CD4-positive, alpha-beta memory T cell (primary cell): ENCODE measurements at places on chromosomes 12 and 14. TPM values are rescaled to one million over a fixed set of nuclear protein-coding genes. Genes with fewer than 3 reads are reported as not detected.

DNA sequence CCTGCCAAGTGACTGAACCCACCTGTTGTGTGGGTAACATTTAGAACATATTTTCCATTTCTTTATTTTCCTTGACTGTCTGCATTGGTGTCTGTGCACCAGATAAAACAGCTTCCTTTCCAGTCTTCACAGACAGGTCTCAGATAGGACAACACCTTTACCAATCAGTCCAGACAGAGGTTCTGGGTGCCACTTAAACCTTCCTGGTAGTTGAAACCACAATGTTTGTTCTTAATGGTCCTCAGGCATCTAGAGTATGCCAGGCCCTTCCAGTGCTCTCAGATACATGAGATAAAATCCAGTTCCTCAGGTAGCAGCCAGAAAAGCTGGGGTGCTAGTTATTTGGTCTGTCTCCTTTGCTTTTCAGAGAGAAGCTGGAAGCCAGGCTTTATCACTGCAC is 7.0 kb upstream of the CLEC2D start:
- no peak for DNase-seq

GRCh38 chr12:49279706-49280159 is 14.9 kb downstream of the TUBA1C start:
- DNase-seq: no peak

DNA sequence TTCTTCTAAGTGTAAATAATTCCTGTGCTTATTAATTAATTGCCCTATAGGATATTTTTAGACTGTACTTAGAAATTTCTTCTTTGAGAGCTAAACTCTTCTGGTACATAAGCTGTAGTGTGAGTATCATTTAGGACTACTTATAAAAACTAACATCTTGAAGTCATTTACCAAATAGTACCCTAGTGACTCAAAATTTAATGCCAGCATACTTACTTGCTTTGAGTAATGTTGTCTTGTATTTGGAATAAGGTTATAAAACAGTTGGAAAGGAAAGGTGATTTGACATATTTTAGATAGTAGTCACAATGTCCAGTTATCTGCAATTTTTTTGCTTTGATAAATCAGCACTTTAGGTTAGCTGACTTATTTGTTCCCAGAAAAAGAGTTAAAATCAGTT is 39.1 kb downstream of the SPATA7 start:
- no peak for DNase-seq

Gene SDR9C7
- total RNA-seq: not detected

Gene MSRB3
- total RNA-seq: not detected

- DNase-seq: no peak
These were observed at the start of gene SCN8A for GRCh38 chr12:51591016-51591901. Gene SCN8A (plus strand): TSS chr12:51591233. CDS start chr12:51662818, 71,585 bp downstream.

Gene SOAT2
- 0.42 TPM for total RNA-seq

Gene BHLHE41
- 0.55 TPM for total RNA-seq

DNA sequence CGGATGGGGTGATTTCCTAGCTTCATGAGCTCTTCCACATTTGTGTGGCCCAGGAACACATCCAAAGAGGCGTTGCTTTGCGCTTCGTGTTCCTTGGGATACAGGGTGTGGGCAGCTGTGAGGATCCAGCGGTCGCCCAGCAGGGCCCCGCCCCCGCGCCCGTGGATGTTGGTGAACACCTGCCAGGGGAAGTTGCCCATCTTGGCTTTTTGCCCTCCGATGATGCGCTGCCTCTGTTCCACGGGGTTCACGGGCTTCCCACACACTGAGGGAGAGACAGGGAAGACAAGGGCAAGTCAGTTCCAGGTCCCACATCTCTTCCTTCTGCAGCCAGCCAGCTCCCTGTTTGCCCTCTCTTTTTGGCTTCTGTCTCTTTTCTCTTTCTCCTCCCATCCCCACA is 11.2 kb downstream of the C1R start:
- no peak for DNase-seq

- no peak for DNase-seq
These were observed 85.5 kb downstream of the CEP83 start for GRCh38 chr12:94374124-94374523.

DNA sequence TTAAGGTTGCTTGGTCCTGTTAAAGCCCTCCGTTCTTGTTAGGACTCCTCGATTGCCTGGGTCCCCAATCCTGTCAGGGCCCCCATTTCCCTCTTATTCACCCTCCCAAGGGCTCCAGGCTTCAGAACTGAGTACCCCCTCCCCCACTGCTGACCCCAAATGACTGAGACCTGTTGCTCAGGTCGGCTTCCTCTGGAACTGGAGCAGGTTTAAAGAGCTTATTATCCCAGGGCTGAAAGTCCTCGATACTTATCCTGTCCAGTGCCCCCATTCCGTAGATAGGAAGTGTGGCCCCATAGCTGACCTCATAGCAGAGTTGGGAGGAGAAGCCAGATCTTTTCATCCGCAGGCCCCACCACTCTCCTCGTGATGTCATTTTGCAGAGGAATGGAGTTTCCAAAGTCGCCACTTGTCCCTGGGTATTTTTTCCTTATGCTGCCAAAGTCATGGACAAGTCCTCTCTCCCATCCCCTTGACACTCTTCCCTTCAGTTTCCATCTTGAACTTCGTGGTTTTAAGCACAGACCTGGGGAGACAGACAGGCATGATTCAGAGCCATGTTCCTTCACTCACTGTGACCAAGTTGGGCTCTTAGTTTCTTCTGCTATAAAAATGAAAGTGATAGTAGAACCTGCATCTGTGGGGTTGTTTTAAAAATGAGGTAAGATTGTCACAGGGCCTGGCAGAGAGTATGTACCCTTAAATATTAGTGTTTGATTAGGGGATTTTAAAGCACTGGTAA is 1.2 kb downstream of the USP30 start:
- DNase-seq: peak; percentile 64

GRCh38 chr12:125178222-125178621 is 113.0 kb downstream of the AACS start:
- DNase-seq: no peak

DNA sequence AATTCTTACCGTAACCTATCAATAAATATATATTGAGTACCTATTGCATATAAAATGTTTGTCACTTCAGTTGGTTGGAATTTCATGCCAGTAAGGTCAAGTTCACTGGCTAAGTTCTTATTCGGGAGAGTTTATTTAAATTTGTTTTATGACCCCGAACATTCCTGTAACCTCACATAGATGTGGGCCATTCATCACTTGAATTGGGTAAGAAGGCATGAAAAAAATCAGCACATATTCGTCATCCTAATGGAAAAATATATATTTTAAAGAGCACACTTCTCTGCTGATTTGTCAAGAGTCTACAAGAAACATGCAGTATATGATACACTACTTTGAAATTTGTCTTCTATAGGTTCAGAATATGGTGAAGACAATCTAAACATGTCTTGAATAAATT is 263.4 kb downstream of the CCDC91 start:
- no peak for DNase-seq

- DNase-seq: no peak
These were observed 16.8 kb downstream of the ATP5MC2 start for GRCh38 chr12:53659011-53659551.

DNA sequence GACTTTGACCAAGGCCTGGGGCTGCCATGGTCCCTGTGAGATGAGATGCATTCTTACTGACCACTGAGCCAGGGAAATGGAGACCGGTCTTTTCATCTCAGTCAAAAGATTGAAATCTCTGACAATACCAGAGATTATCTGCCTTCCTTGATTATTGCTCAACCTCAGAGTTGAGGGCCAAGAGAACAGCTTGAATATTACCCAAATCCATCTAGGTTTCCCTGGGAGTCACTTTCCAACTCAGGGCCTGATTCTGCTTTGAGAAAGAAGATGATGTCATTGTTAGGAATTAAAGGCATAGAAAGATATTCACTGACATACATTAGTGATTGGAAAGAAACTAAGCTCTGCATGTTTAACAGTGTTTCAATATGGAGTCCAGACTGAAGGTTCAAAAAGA is 515.9 kb upstream of the TBX3 start:
- DNase-seq: no peak

Gene AICDA
- total RNA-seq: not detected

DNA sequence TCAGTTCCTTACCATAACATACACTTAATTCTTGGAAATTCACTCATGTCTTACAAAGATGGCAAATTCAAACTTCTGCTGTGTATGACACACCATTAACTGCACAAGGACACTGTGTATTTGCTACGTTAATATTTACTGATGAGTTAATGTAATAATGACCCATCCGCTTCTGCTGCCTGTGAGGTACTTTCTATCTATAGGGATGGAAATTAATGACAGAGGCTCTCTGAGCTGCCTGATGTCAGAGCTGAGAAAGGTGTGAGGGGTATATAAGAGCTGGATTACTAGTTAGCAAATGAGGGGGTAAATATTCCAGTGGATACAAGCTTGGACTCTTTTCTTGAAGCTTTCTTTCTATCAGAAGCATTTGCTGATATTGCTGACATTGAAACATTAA is at the start of gene IAPP:
Gene IAPP, plus strand, starts transcription at position 301 of the 400 bp plus-strand sequence. CDS start 450 bp downstream, outside the sequence.
- no peak for DNase-seq

DNA sequence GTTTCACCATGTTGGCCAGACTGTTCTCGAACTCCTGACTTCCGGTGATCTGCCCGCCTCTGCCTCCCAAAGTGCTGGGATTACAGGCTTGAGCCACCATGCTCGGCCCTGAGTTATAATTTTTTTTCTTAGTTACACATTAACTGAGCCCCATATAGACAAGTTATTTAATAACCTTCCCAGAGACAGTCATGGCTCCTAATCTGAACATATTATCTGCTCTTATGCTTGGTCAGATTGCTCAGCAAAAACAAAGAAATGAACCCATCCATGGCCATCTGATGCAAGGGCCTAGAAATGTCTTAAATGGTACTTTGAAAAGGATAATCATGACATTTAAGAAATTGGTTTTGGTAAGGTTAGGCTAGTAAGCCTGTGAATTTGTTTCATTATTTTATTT is 13.0 kb downstream of the SAMD15 start:
- DNase-seq: no peak

GRCh38 chr12:89474615-89475014 is 50.0 kb downstream of the GALNT4 start:
- no peak for DNase-seq

DNA sequence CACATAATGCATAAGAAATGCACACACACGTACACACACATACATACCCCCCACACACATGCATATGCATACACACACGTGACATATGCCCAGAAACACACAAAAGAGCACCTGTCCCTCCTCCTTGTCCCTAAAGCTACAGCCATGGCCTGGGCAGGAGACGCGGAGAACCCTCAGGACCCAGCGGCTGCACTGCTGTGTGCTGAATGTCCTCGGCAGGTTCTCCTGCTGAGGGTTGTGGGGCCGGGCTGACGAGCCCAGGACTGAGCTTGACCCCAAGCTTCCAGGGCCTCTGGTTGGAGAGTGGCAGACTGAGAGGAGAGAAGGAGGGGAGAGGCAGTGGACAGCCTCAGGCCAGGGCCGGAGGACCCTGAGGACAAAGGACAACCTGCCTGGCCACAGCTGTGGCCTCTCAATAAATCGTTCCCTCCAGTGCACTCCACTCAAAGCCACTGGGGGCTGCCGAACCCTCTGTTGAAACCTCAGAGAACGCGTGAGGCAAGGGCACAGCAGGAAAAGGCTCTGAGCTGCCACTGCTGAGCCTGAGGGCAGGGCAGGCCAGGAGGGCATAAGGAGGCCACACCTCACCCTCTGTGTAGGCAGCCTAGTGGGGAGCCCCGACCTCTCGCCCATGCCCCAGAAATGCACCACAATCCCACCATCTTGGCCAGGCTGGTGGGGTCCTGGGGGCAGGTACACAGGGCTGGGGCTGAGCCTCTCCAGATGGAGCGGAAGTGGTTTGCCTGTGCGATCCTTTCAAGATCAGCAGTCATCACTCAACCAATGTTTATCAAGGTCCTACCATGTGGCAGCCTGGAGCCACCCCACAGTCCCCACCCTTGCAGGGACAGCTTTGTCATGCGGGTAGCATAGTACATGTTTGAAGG is 3.1 kb downstream of the CACNA2D4 start:
- DNase-seq: peak; percentile 56

- DNase-seq: peak; percentile 42
These were observed 33.2 kb upstream of the LDHB start for GRCh38 chr12:21690704-21691368.

GRCh38 chr14:50679674-50680073 is 11.6 kb upstream of the SAV1 start:
- no peak for DNase-seq

DNA sequence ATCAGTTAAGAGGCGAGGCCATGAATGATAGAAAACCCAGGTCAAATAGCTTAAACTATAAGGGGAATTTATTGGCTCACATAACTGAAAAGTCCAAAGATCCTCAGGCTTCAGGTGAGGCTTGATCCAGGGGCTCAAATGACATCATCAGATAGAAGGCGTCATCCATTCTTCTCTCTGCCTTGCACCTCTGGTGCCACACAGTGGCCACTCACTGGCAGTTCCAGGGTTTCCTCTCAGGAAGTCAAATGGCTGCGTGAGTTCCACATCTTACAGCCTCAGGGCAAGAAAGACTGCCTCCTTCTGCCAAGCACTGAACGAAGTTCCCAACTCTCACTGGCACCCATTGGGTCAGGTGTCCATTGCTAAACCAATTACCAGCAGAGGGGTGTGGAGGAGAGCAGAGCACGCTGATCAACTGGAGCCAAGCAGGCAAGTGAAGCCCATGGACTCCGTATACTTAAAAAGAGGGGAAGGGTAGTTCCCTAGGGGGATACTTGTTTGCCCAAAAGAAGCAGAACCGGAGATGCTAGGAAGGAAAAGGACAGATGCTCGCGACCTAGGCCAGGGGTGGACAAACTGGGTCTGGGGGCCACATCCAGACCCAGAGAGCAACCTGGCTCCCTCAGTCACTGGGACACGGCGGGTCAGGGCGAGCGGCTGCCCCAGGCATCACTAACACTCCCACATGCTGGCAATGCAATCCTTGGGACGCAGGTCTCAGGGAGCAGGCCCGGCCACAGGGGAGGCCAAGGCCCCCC is 69.3 kb downstream of the SERPINA3 start:
- no peak for DNase-seq
